ENCODE measurements at places on chromosomes 16 and 17.

GRCh38 chr17:73595479-73595878 is 48.8 kb downstream of the SDK2 start:
- H3K4me3 ChIP-seq, result no peak overlapping the region
- H3K4me1 ChIP-seq, result peaks cover 6% of the 10 kb centered on the region
- DNase-seq, result no peak

DNA sequence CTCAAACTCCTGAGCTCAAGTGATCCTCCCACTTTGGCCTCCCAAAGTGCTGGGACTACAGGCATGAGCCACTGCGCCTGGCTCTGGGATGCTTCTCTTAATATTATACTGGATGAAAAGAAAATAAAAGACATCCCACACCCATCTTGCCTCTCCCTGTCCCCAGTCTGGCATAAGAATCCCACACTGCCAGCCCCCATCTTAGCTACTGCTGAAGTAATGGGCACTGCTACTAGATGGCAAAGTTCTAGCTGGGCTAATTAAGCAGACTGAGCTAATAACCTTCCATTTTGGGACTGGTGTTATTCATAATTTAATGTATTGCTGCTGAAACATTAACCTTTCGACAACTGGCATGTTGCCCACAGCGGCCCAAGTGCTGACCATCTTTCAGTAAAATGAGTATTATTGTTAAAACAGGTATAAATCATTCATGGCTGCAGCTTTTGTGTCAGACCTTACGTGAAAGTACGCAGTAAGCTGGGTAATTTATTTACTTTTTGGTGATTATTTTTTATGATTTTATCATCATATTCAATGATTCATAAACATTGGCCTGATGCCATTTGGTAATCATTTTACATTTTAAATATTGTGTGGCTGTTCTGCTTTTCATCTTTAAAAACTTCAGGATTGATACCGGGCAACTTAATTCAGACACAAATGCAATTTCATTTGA is 47.4 kb upstream of the ZFHX3 start:
- H3K27ac ChIP-seq, result peak overlapping the region; percentile 66
- peaks cover 14% of the 10 kb centered on the region for H3K4me1 ChIP-seq
- H3K27me3 ChIP-seq, result no peaks in the 10 kb centered on the region
- H3K4me3 ChIP-seq, result no peak overlapping the region

DNA sequence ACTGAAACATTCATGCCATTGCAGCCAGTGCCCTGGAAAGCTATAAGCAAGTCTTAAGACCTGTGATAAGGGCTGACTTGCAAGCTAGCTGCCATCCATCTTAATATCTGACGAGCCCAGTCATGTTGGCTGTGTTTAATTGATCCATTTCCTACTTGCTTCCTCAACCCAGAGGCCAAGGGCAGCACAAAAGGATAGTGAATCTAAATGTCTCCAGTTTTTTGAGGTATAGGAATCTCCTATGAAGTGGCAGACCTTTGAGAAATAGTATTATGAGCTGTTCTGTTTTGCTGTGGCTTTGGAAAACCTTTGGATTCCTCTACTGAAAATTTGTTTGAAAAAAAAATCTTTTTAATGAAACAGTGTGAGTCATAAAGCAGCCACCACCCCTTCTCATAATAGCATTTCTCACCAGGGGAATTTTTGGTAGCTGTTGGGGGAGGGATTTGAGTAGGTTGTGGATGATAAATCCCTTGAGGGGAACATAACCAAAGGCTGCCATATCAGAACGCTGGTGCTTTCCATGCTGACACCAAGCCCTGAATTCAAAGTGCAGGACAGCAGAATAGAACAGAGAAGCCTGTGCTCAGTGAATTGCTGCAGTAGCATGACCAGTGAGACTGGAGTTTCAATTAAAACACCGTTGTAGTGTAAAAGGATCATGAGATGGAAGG is 12.9 kb downstream of the ZNRF1 start:
- H3K36me3 ChIP-seq, result no peaks in the 10 kb centered on the region
- DNase-seq, result no peak
- no peaks in the 10 kb centered on the region for H3K27me3 ChIP-seq
- H3K27ac ChIP-seq, result peak overlapping the region; percentile 83
- H3K4me3 ChIP-seq, result no peak overlapping the region

DNA sequence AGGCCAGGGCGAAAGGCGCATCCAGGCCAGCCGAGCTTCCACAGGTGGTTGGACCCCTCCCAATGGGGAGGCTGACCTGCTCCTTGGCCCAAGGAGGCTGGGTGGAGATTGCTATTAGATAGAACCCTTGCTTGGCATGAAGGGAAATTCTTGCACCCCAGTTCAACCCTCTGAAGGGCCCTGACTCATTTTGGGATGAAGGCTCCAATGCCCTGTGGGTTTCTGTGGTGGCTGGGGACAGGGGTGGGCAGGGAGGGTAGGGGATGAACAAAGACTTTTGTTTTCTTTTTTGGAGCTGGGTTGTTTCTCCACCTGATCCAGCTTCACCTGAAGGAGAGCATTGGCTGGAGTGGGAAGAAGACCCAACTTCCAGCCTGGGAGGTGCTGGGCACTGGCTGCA is 16.7 kb upstream of the TBX21 start:
- no peak overlapping the region for H3K4me3 ChIP-seq
- no peak overlapping the region for H3K27ac ChIP-seq
- DNase-seq, result no peak
- peaks cover 9% of the 10 kb centered on the region for H3K4me1 ChIP-seq
- H3K36me3 ChIP-seq, result no peaks in the 10 kb centered on the region

- H3K4me1 ChIP-seq, result no peaks in the 10 kb centered on the region
- H3K36me3 ChIP-seq, result no peaks in the 10 kb centered on the region
- no peak overlapping the region for H3K27ac ChIP-seq
- H3K4me3 ChIP-seq, result no peak overlapping the region
Measured at GRCh38 chr16:12735805-12736204, 67.9 kb downstream of the CPPED1 start.

DNA sequence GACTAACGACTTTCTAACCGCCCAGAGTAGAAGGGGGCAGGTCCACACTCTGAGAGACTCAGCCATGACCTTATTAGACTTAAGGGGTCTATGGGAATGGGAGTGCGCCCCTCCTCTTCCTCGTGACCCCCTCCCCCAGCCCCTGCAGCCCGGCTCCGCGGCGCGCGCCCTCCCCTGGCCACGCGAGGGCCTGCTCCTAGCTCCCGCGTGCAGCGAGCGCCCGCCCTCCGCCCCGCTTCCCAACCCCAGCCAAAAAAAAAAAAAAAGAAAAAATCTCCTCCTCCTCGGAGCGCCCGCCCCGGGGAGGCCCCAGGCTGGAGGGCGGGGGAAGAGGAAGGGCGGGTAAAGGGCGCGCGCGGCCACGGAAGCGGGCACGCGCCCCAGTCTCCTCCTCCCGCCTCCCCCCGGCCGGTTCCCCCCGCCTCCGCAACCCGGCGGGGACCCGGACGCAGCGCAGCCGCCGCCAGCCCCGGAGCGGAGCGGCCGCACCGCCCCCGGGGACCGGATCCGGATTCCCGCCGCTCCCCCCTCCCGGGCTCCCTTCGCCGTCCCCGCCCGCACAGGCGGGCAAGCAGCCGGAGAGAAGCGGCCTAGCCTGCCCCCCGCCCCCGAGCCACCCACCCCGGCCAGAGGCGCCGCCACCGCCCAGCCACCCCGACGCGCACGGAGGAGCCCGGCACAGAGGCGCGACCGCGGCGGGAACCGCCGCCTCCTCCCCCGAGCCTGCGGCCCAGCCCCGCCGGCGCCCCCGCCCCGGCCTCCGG is 949 bp downstream of the UBTF start:
- no peak for DNase-seq
- no peaks in the 10 kb centered on the region for H3K27me3 ChIP-seq
- H3K4me3 ChIP-seq, result peak overlapping the region; percentile 83
- peaks cover 31% of the 10 kb centered on the region for H3K36me3 ChIP-seq
- H3K27ac ChIP-seq, result peak overlapping the region; percentile 95

- no peaks in the 10 kb centered on the region for H3K36me3 ChIP-seq
- H3K27ac ChIP-seq, result no peak overlapping the region
Measured at GRCh38 chr16:12305847-12306801, 329.6 kb downstream of the SNX29 start.

DNA sequence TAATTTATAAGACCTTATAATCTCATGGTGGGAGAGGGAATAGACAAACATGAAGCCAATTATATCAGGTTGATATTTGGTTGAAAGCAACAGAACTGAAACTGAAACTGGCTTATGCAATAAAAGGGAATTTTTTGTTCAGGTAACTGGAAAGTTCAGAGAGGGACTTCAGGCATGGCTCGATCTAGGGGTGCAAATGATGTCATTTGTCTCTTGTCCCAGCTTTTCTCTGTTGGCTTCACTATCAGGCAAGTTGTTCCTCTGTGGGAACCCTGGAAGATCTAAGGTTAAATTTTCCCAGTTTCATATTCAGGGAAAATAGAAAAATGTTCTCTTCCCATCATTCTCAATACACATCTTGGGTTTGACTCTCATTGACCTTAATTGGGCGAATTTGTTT is 59.8 kb downstream of the OTOA start:
- no peak for DNase-seq
- no peaks in the 10 kb centered on the region for H3K4me1 ChIP-seq
- H3K36me3 ChIP-seq, result no peaks in the 10 kb centered on the region
- no peaks in the 10 kb centered on the region for H3K27me3 ChIP-seq

GRCh38 chr16:56368545-56368944 is 56.8 kb downstream of the AMFR start:
- no peaks in the 10 kb centered on the region for H3K27me3 ChIP-seq
- no peak overlapping the region for H3K27ac ChIP-seq
- H3K4me3 ChIP-seq, result no peak overlapping the region

DNA sequence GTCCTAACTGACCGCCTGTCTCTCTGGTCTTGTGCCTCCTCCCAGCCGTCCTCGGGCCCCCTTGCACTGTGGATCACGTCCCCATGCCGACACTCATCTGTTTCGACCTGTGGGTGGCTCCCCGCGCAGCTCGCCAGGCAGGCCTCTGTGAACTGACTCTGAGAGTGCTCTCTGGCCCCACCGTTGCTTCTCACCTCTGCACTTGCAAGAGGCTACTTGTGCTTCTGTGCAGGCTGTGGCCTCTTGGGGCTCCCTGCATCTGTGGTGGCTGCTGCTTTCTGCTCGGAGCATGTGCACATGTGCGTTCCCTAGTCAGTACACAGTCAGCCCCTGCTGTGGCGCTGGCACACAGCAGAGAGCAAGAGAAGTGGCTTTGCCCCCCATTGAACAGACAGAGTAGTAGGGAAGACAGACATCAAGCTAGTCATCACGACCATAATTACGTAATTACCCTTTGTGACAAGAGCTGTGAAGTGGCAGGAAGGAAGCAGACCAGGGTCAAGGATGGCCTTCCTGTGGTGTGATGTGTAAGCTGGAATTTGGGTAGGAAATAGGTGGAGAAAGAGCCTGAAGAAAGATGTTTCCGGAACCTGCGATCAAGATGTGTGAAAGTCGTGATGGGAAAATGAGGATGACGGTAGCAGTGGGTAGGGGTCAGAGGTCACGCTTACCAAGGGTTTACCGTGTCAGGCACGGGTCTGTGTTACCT is 256.0 kb upstream of the CACNG5 start:
- no peak for DNase-seq
- no peaks in the 10 kb centered on the region for H3K27me3 ChIP-seq
- H3K36me3 ChIP-seq, result no peaks in the 10 kb centered on the region

GRCh38 chr17:81399481-81400153 is 4.4 kb downstream of the BAHCC1 start:
- peaks cover 8% of the 10 kb centered on the region for H3K36me3 ChIP-seq
- H3K27ac ChIP-seq, result peak overlapping the region; percentile 75
- DNase-seq, result no peak

DNA sequence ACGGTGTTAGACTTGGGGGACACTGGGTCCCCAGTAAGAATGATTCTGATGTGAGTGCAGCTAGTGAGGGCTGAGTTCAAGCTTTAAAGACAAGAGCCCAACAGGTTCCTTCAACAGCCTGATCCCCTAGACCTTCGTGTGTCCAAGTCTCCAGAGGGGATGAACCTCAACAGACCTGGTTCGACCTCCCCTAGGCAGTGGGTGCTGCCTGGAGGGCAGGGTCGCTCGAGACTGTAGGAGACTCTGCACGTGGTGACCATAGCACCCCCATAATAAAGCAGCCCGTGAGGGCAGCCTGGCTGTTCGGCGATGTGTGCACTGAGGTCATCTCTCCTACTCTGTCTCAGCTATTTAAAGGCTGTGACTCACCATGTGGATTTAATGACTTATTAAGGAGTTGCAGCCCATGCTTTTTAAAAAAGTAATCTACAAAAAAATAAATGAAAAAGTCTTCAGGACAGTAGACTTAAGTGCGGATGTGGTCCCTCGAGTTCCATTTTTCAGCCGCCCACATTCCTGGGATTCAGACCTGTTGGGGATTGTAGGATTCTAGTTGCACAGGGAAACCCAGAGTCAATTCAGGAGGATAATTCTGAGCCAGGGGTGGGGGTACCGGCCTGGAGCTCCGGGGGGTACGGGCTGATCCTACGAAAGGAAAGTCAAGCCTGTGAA is 23.4 kb upstream of the METRNL start:
- H3K4me3 ChIP-seq, result no peak overlapping the region
- no peak for DNase-seq
- H3K27ac ChIP-seq, result no peak overlapping the region
- H3K36me3 ChIP-seq, result no peaks in the 10 kb centered on the region

- peaks cover 31% of the 10 kb centered on the region for H3K4me1 ChIP-seq
- no peak overlapping the region for H3K4me3 ChIP-seq
- peak overlapping the region; percentile 87 for H3K27ac ChIP-seq
- no peaks in the 10 kb centered on the region for H3K27me3 ChIP-seq
- peak; percentile 97 for DNase-seq
Measured at GRCh38 chr17:76872221-76872873, 4.1 kb downstream of the MGAT5B start.

- peak within 1 kb of the TSS; percentile 63 for H3K4me3 ChIP-seq
- H3K27ac ChIP-seq, result peak within 1 kb of the TSS; percentile 83
Measured at GRCh38 chr16:2267913-2268666, at the start of gene RNPS1. TSS of gene RNPS1 (minus strand) at chr16:2268126. CDS start at chr16:2264643, 3,483 bp downstream.

- H3K27ac ChIP-seq, result peak overlapping the region; percentile 79
- no peaks in the 10 kb centered on the region for H3K36me3 ChIP-seq
- peaks cover 15% of the 10 kb centered on the region for H3K4me1 ChIP-seq
- DNase-seq, result no peak
- no peaks in the 10 kb centered on the region for H3K27me3 ChIP-seq
Measured at GRCh38 chr17:32496395-32497073, 9.7 kb downstream of the CDK5R1 start.

DNA sequence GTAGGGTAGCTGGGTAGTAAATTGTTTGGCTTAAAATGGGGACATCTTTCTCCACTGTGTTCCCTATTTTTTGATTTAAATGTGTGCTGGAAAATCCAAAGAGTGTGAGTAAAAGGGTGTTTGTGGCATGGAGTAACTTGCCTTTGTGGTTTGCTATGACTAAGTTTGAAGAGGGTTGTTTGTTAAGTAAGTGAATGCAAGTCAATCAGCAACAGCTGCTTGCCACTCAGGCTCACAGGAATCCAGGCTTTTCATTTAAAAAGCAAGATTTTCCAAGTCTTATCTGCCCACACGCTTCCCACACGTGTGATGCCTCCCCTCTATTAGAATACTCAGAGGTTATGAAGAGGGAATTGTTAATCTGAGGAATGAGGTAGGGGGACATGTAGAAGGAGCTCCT is 847.7 kb upstream of the RBFOX1 start:
- H3K27ac ChIP-seq, result no peak overlapping the region
- H3K36me3 ChIP-seq, result no peaks in the 10 kb centered on the region
- H3K27me3 ChIP-seq, result peaks cover 27% of the 10 kb centered on the region

GRCh38 chr16:67287960-67288359 is 8.6 kb downstream of the PLEKHG4 start:
- H3K4me1 ChIP-seq, result no peaks in the 10 kb centered on the region
- no peak overlapping the region for H3K4me3 ChIP-seq
- no peak for DNase-seq
- no peak overlapping the region for H3K27ac ChIP-seq

- H3K36me3 ChIP-seq, result peaks cover 79% of the 10 kb centered on the region
- no peaks in the 10 kb centered on the region for H3K4me1 ChIP-seq
Measured at GRCh38 chr17:78416791-78417530, 38.5 kb downstream of the PGS1 start.
